Stimulated activated CD4-positive, alpha-beta T cell treated with anti-CD3 and anti-CD28 coated beads, Interleukin-12 subunit alpha, Interleukin-12 subunit beta, amount 100 ng/mL, for 24 hours (primary cell): ENCODE measurements at places on chromosomes 3 and 15.

- DNase-seq = no peak
Observed at GRCh38 chr15:71788646-71789579, 21.4 kb upstream of the NR2E3 start.

GRCh38 chr15:90595763-90596155 lies 66.0 kb downstream of the CRTC3 start:
- DNase-seq = no peak

- DNase-seq = no peak
Observed at GRCh38 chr3:128274837-128275236, 121.6 kb downstream of the EEFSEC start.

DNA sequence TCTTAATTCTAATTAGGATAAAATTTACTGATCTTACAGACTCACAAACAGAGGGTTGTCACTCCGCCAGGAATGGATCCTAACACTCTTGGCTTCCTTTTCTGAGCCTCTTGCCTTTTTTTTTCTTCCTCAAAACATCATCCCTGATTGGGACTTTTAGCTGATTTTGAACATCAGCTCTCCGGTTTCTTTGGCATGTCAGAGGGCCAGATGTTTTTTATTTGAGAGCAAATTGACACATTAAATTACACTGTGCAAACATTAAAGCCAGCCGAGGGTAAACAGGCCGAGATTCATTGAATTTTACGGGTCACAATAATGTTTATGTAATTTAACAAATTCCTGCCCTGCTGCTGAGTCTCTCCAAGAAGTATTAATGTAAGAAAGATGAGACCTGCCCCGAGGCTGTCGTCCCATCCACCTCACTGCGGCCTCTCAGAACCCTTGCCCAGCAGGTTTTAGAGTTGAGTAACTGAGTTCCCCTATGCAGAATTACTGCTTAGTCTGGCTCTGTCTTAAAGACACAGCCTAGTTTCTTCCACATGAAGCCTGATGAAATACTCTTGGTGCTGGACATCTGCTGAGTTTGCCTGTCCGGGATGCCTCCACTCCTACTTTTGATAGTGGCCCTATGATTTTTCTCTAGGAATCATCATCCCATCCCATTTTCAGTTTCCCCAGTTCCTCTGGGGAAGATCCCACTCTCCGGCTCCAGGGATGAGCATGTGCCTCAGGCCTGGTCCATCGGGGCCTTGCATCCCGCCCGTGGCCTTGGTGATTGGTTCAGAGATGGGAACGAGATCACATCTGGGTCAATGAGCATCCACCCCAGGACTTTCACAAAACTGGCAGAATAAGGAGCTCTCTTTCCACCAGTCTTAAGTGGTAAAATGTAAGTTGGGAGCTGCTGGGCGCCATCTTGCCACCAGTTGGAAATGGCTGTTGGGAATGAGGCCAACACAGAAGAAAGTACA lies 226.6 kb upstream of the TLE3 start:
- no peak for DNase-seq

- DNase-seq = no peak
Observed at GRCh38 chr3:149535333-149535685, 60.8 kb downstream of the TM4SF4 start.

- no peak for DNase-seq
Observed at GRCh38 chr15:87712211-87712610, 544.3 kb downstream of the NTRK3 start.

DNA sequence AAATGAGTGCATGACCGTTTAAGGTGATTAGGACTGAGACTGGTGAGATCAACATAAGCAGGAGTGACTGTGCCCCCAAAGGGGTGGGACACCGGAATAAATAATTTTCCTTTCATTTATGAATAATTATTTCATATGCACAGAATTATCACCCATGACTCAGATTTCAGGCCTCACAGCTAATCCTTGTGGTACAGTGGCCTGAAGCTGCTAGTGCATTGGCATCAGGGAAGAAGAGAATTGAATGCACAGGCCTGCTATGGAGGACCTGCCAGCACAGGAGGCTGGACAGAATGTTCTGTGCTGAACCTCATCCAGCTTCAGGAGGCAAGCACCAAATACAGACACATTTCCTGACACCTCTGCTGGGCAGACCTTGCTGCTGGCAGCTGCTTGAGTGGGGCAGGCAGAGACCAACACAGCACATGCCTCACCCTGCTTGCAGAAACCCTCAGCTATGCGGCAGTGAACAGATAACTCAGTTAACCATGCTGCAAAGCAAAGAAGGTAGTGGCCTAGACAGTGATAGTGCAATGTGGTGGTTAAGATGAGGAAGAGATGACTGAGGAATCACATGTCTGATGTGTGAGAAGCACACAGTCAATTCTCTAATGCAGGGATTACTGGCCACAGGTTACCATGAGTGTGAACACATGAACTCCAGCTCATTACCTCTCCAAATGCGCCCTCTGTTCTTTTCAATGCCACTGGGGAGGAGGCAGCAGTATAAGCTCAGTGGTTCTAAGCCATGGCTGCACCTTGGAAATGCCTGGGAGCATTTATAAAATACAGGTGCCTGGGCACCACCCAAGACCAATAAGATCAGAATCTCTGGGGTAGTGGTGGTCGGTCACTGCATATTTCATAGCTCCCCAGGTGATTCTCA lies 68.1 kb upstream of the SCN5A start:
- DNase-seq = no peak

- DNase-seq = no peak
Observed at GRCh38 chr3:127339928-127340861, 52.3 kb upstream of the PRR20G start.

DNA sequence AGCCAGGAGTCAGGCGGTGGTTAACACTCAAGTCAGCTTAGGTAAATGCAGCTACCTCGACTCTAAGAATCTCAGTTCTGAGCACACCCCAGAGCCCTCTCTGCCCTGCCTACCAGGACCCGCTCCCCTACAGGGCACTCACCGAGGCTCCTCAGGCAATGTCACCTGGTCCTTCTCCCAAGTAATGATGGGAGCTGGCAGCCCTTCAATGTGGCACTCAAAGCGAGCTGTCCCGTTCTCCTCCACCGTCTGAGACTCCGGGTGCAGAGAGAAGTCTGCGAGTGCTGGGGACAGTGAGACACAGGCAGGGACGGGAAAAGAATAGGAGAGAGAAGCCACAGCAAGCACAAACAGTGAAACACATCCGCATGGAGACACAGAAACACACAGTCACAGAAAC lies 12.7 kb downstream of the IGDCC4 start:
- DNase-seq = no peak

DNA sequence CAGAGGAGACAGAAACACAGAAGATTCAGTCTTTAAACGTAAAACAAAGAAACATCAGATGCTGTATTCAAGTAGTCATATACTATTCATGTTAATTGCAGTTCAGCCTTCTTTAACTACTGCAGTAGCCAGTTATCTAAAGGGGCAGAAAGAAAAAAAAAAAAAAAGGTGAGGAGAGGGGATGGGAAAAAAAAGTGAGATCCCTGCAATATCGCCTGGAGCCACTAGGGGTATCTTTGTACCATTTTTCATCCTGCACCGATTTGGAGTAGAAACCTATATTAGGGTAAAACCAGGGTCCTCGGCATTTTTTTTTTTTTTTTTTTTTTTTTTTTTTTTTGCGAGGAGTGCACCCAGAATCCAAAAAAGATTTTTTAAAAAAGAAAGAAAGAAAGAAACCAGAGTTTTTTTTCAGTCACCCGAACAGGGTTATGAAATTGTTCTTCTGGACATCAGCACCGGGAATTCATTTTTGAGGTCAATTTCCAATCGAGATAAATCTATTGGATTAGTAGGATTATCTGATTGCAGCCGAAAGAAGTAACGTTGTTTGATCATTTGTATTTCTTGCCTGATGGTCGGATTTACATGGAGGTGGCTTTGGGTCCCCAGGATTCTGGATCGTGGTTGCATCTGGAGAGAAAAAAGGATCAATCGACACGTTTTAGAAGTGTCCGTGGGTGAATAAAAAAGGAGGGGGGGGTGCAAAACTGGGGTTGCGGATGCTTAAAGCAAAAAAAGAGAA lies 186.7 kb downstream of the NLGN1 start:
- DNase-seq = no peak

- DNase-seq = no peak
Observed at GRCh38 chr3:131147534-131147933, 120.9 kb downstream of the NEK11 start.

GRCh38 chr3:103337179-103337845 lies 902.5 kb downstream of the ZPLD1 start:
- no peak for DNase-seq

DNA sequence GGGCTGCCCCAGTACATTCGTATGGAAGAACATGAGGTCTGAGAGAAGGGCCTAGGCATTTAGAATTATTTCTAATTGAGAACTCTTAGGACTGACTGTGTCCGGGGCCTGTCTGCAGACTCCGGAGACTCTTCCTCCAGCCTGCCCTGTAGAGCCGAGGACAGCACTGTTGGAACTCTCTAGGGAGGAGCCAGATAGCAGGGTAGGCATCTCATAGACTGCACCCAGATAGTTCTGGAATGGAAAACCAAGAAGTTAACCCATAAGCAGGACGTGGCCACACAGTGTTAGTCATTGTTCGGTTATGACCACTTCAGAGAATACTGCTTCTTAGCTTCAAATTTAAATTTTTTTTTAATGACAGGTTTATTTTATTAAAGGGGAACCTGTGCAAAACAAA lies 59.5 kb downstream of the SNRK start:
- DNase-seq = no peak

DNA sequence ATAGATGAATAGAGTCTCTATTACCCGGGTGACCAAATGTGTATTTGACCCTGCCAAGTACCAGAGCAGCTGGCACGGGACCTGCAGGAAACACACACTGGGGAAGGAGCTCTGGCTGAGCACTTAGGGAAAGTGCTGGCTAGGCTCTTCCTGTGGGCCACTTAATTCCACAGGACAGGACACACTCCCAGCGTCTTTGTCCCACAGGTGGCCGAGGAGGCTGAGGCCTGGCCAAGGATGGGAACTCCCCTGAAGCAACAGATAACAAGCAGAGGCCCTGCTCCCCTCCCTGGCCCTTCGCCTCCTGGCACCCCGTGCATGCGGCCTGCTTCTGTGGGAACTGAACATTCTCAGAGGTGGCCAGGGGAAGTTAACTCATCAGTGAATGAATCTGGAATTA lies 180.8 kb downstream of the ATP10A start:
- no peak for DNase-seq

GRCh38 chr3:48599509-48600285 lies 4.6 kb upstream of the COL7A1 start:
- no peak for DNase-seq
